ENCODE measurements at places on chromosomes 7 and 10.

DNA sequence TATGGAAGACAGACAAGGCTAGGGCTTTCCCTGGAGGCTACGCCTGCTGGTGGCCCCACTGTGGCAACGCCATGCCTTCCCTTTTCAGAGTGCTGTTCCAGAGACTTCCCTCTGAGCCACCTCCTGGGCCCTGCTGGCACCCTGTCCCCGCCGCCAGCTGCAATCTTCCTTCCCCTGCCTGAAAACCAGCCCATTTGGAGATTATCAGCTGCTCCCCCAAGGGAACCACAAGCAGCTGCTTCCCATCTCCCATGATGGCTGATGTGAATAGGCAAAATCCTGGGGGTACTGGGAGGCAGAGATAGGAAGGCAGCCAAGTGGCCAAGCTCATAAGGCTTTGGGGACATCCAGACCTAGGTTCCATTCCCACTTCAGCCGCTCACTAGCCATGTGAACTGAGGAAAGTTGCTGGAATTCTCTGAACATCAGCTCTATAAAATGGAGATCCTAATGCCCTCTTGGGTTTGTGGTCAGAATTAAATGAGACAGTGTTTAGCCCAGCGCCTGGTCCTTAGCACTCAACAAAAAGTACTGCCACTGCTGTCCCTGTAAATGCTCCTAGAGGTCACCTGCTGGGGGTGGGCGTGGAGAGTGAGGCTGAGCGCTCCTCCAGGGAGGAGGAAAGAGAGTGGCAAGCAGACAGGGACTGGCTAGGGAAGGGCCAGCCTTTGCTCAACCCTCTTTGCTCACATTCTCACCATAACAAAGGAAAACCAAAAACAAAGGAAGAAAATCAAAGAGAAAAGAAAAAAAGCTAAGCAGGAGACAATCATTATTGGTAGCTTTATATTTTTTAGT is 5.9 kb downstream of the TSPAN33 start:
- no peak for DNase-seq

DNA sequence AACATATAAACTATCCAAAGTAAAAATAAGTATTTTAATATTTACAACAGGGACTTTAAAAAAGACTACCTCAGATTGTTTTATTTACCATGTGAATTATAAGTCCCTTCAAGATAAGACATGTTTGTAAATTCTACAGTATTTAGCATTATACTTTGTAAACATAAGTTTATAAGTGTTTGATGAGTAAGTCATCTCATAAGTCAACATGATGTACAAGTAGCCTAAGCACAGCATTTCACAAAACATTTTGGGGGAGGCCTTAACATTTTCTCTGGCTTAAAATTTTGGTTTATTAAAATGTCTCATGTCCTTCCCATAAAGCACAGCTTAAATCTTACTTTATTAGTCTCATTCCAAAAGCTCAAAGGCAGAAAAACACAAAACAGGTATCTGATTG is 15.4 kb downstream of the EPC1 start:
- DNase-seq = no peak

- DNase-seq = no peak
These were observed 201.4 kb upstream of the NPVF start for GRCh38 chr7:25429731-25430130.

GRCh38 chr10:33556620-33557019 is 222.2 kb upstream of the NRP1 start:
- DNase-seq = no peak

- DNase-seq = no peak
These were observed 11.6 kb downstream of the ATP6V0E2 start for GRCh38 chr7:149885191-149886017.

- no peak for DNase-seq
These were observed 11.2 kb upstream of the JAKMIP3 start for GRCh38 chr10:132054564-132054963.

GRCh38 chr7:638256-639011 is 88.1 kb upstream of the DNAAF5 start:
- no peak for DNase-seq

GRCh38 chr7:74269757-74270277 is 15.6 kb upstream of the RFC2 start:
- DNase-seq = peak; percentile 67

DNA sequence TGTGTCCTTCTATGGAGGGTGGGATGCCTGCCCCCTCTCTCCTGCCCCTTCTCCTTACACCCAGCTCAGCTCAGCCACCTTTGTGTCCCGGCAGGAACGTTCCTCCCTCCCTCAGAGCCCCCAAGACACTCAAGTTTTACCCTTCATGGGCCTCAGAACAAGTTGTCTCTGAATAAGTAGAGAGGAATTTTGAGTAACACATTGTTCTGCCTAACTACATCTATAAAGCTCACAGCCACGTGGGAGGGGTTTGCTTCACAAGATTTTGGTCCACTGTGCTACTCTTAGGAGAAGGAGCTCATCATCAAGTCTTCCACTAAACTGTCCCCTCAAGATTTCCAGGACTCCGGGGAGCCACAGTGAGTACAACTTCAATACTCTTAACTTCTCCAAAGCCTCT is 51.6 kb upstream of the ZNF32 start:
- no peak for DNase-seq

- DNase-seq = no peak
These were observed 13.0 kb downstream of the AKR1D1 start for GRCh38 chr7:138089080-138089901.

DNA sequence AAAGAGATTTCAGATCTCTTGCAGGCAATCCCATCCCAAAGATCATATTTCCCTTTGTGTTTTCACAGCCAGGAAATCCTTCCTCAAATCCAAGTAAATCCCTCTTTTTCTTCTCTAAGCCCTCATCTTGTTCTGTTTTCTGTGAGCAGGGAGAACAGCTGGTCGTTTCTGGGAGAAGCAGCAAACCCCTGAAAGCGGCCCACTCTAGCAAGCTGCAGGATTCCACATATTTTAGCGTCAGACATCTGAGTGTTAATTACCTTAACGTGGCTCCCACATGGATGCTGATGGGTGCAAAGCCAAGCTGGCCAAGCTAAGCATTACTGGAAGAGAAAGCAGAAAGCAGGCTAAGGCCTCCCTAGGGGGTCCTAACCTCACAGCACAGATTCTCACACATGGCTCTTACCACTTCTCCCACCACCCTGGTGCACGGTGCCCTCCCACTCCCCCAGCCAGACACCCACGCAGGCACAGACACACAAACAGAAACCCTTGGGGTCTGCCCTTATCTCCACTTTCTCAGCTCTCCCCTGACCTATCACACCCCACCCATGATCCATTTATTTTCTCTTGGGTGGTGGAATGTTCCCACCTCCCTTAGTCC is 551.0 kb upstream of the AUTS2 start:
- no peak for DNase-seq

GRCh38 chr7:13991791-13992595 is 2.5 kb upstream of the ETV1 start:
- DNase-seq = no peak

- no peak for DNase-seq
These were observed 162.9 kb upstream of the PRSS58 start for GRCh38 chr7:142420554-142421362.

- DNase-seq = peak; percentile 68
These were observed 130.6 kb downstream of the SPAG6 start for GRCh38 chr10:22475651-22476600.

GRCh38 chr7:25839084-25839769 is 312.8 kb upstream of the NFE2L3 start:
- DNase-seq = no peak

Measured in stimulated activated CD8-positive, alpha-beta memory T cell treated with anti-CD3 and anti-CD28 coated beads, Interleukin-4, amount 100 ng/mL, for 48 hours (primary cell).